ENCODE measurements at places on chromosomes 11 and 22.

GRCh38 chr11:131095511-131096185 is 179.4 kb upstream of the SNX19 start:
- DNase-seq, result no peak

DNA sequence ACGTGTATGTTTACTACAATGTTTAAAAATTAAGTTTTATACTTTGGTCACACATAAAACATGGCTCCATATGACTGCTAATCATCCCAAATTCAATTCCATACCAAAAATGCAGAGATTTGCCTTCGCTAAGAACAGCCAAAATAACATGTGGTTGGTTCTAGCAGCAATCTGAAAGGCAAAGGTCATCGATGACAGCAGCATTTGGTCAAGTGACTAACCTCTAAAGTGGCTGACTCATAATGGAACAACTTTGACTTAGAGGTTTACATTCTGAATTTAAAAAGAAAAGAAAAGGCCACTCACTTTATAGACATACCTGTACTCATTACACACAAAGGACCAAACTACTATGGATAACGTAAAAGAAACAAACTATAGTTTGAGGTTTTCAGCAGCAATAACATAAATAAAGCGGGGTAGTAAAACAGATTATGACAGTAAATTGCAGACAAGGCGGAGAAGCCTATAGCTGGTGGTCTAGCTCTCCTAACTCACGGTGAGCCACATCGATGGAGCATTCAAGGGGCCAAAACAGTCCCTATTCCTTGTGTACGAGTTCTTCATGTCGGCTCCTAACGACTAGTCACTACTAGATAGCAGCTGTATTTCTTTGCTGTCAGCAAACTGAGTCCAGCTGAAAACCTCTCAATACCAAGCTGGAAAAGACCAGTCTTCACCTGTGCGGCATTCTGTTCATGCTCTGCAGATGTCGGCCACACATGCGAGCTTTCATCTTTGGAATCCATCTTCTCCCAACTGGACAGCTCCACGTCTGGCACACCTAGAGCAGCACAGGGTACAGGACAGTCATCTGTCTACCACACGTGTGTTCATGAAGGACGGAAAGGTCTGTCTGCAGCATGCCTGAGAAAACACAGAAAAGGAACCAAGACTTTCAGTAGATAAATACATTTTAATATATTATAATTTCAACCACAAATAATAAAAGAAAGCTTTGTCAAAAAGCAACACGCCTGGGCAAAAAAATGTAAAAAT is 42.1 kb downstream of the PRDM10 start:
- DNase-seq, result peak; percentile 42

GRCh38 chr22:25054943-25055511 is 102.5 kb downstream of the KIAA1671 start:
- no peak for DNase-seq

- no peak for DNase-seq
Observed at GRCh38 chr11:102234779-102235439, 82.4 kb upstream of the BIRC3 start.

- no peak for DNase-seq
Observed at GRCh38 chr22:29693671-29694070, 26.1 kb upstream of the CABP7 start.

GRCh38 chr11:61918938-61919704 is 1.8 kb upstream of the RAB3IL1 start:
- DNase-seq, result no peak

All from GM18507 (cell line).